ENCODE measurements at places on chromosomes 5 and 9.

DNA sequence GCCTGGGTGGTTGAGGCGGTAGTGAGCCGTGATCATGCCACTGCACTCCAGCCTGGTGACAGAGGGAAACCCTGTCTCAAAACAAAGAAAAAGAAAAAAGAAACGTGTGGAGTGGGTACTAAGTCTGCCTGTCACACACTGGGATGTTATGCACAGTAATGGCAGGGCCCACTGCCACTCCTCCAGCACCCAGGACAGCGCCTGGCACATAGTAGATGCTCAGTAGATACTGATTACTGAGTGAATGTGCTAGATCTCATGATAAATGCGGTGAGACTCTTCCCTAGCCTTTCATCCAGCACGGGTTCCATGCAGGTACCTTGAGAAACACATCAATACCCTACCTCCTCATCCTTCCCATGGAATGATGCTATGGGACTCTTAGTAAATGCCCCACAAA, 87.4 kb upstream of the HSPA9 start:
- DNase-seq = no peak

GRCh38 chr9:87677776-87678587, 47.9 kb upstream of the CTSL start:
- no peak for DNase-seq

GRCh38 chr5:142572006-142572405, 113.9 kb downstream of the FGF1 start:
- no peak for DNase-seq

GRCh38 chr5:50440651-50441492, at the start of gene EMB:
Gene EMB, minus strand, starts transcription at chr5:50441288. Its CDS starts 137 bp downstream, at chr5:50441151.
- DNase-seq = peak; percentile 88

GRCh38 chr5:143165049-143165880, 238.2 kb downstream of the NR3C1 start:
- DNase-seq = no peak

GRCh38 chr9:20707708-20708107, 23.6 kb downstream of the FOCAD start:
- no peak for DNase-seq

GRCh38 chr5:141611289-141611688, 7.5 kb downstream of the DIAPH1 start:
- no peak for DNase-seq

GRCh38 chr9:81693671-81694378, 4.5 kb upstream of the TLE1 start:
- DNase-seq = no peak

DNA sequence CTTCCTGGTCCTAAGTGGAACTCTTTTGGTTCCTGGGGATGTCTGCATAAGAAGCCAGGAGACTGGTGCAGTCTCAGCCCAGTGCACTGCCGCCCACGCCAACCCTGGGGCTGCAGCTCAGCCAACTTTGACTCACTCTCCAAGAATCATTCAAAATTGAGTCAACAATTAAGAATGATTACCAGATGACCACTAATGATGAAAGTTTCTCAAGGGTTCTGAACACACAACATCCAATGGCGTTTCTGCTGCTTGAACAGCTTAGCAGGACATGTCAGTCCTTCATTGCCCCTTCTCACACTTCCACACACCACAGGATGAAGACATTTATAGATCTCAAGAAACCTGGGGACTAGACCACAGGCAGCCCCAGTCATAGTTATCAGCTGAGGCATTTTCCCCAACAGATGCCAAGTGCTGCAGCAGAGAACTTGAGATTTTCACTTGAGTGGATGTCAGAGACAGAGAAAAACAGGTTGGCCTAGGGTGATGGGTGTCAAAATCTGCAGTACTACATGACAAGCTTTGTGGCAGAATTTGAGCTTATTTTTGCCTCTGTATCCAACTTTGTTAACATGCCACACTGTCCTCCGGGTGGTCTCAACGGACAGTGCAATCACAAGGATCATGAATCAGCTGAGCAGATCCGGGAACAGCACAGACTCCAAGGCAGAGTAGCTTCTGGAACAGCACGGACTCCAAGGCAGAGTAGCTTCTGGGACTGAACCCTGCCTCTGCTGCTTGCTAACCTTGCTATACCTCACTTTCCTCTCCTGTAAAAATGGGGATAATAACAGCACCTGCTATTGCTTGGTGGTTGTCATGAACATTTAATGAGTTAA, 356.1 kb downstream of the SPOCK1 start:
- no peak for DNase-seq

GRCh38 chr5:53151713-53152458, 42.3 kb upstream of the MOCS2 start:
- no peak for DNase-seq

DNA sequence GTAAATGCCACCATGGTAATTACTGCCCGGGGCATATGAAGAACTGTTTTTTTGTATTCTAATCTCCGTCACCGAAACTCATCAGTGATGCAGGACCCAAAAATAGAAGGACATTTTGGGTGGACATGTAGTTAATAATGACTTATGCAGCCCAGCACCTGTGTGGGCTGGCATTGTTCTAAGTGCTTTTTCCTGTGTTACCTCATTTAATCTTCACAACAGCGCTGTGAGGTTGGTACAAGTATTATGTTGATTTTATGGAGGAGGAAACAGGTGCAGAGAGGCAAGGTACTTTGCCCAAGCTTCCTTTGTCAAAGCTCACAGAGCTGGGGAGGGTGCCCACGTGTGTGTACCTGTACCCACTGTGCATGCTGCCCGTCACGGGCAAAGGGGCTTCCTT, 58.4 kb downstream of the DAPK1 start:
- no peak for DNase-seq

- no peak for DNase-seq
These were observed 7.6 kb upstream of the HMGCS1 start for GRCh38 chr5:43320846-43321245.

- DNase-seq = no peak
These were observed 27.0 kb downstream of the CNOT8 start for GRCh38 chr5:154885439-154885838.

DNA sequence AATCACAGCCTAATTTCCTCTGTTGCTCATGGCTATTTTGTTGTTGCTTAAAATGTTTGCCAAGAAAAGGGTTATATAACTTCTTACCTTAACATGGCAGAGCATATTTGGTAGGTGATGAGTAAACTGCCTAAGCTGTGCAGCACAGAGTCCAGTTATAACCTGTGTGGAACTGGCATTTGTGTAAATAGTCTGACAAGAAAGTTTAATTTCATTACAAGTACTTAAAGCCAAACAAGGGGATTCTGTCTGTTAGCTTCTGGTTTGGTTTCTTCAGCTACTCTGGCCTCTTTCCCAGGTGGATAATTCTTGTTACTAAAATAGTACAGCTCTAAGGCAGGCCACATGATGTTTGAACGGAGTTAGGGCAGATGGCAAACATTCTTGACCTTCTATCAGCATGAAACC, 72.2 kb downstream of the PTCD2 start:
- DNase-seq = no peak

- DNase-seq = no peak
These were observed 17.0 kb upstream of the F2RL1 start for GRCh38 chr5:76801803-76802195.

DNA sequence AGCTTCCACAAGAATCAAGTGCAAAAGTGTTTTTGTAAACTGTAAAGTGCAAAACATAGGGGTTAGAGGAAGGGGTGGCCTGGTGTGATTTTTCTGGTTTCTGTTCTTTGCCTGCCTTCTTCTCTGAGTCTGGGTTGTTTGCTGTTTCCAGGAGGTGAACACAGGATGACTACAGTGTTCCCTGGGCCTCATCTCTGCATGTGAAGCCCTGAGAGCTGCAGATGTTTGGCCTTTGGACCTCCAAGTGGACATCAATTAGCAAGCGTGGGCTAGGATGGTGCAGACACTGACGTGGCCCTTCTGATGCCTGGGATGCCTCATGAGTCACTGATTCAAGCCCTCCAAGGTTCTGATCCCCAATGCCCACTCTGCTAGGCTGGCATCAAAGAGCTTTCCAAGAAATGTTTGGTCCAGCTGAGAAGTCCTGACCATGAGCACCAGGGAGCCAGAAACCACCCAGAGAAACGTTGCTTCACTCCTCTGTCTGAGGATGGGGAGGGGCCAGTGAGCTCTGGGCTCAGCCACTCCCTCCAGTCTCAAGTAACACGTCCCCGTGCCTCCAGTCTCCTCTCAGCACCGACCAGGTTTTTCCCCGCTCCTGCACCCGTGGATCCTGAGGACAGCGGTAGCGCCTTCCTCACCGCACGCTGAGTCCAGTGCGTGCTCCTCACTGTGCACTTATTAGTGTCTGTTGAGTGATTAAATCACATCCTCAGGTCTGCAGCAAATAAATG, 7.6 kb downstream of the IL9 start:
- no peak for DNase-seq

GRCh38 chr9:12212860-12213259, 480.3 kb upstream of the TYRP1 start:
- no peak for DNase-seq

DNA sequence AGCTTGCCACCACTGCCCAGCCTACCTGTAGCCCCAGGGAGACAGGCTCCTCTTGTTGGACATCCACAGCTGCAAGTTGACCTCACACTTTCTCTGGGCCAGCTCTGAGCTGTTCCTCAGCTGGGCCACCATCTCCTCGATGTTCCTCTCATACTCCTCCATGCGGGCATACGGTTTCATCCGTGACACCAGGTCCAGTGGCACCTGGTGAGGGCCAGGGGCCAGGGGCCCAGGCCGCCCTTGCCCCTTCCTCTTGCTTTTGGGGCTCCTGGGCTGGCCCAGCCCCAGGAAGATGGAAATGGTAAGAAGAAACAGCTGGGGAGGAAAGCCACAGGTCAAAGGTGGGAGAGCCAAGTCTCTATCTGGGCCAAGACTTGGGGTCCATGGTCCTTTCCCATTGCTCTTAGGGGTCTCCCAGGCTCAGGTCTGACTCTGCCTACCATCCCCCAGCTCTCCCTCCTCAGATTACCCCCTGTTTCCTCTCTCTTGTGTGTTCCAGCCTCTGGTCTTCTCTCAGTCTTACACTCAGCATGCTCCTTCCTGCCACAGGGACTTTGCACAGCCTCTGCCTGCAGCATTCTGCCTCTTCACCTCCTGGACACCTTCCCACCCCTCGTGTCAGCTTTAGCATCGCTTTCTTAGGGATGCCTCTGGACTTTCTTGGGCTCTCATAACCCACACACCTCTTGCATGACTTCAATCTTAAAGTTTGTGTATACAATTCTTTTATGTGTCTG, 2.2 kb downstream of the IL17B start:
- DNase-seq = no peak

DNA sequence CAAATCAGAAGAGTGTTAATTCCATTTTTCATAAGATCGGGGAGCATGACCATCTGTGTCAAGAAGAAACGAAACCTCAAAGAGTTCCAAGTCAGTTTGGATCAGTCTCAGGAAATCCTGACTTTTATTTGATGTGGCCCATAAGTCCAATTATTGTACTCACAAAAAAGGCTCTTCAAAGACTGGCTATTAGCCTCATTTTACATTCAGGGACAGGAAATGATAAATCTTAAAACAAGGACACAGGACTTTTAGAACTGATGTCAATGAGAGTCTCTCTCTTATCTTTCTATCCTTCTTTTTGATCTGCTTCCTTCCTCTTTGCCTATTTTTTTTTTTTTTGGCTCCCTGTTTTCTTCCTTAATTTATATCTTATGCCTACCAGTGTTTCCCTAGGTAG, 43.7 kb upstream of the SHOC1 start:
- DNase-seq = no peak

DNA sequence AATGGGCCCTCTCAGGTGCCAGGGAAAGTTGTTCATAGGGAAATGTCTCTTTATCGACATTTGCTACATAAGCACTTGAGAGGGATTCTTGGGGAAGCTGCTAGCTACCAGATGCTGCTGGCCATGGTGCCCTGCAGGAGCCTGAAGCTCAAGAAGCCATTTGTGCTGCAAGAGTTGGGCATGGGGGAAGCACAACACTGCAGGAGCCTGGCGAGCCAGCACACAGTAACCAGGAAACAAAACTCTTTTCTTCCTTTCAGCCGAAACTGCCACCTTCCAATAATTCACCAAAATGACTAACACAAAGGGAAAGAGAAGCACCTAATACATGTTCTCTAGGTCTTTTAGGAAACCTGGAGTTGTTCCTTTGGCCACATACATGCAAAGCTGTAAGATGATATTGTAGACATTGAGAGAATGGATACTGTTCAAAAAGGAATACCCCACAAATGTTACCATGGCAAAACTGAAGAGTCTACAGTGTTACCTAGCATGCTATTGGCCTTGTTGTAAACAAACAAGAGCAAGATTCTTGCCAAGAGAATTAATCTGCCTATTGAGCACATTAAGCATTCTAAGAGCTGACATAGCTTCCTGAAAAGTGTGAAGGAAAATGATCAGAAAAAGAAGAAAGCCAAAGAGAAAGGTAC, 26.1 kb upstream of the LARP1 start:
- no peak for DNase-seq

DNA sequence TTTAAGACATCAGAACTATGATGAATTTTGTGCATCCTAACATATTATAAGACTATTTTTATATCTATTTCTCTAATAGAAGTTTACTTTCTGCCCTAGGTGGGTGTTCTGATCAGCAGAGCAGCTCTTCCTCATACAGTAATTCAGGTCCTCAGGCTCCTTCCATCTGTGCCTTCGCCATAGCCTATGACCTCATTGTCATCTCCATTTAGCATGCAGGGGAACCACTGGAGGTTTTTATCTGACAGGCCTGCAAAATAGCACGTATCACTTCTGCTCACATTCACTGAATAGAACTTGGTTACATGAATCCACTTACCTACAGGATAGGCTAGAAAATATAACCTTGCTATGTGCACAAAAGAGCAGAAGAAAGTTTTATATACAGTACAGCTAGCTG, 159.4 kb upstream of the CCNH start:
- no peak for DNase-seq

DNA sequence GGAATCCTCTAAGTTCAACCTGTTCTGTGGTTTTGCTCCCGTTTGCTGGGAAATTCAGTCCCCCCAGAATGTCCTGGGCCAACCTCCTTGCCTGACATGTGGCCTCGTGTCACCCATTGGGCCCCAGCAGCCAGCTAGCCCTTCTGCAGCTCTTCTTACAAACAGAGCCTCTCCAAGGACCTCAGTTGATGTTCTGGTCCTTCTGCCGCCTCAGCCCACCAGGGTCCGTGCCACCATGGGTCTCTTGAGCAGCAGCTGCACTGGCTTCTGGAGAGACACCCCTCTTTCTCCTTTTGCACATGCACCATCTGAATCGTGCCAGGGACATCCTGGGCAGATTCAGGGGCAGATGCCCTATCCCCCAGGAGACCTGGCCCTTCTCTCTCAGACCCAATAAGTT, 85.0 kb downstream of the LMX1B start:
- no peak for DNase-seq

DNA sequence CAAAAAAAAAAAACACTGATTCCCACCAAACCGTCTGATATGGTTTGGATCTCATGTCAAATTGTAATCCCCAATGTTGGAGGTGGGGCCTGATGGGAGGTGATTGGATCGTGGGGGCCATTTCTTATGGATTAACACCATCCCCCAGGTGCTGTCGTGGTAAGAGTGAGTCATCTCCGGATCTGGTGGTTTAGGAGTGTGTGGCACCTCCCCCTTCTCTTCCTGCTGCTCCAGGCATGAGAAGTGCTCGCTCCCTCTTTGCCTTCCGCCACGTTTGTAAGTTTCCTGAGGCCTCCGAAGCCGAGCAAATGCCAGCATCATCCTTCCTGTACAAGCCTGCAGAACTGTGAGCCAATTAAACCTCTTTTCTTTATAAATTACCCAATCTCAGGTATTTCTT, 45.2 kb downstream of the HSD17B3 start:
- DNase-seq = no peak

Measured in T-cell (primary cell).